ENCODE measurements at places on chromosomes 3 and 15.

DNA sequence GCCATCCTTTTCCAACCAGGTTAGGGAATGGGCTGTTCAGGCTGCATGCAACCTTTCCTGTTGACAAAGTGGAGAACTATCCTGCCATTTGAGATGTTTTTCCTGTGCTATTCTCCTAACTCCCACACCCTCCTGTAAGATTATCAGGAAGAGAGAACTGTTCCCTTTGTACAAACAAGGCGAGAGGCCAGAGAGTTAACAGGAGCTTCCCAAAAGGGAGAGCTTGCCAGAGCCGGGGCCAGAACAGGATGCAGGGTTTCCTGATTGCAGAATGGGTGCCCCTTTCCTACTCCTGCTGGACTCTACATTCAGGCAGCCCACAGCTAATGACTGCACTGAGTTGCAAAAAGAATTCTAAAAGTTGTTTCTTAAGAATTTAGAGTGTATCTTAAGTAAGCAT is 17.1 kb downstream of the PML start:
- DNase-seq = no peak

DNA sequence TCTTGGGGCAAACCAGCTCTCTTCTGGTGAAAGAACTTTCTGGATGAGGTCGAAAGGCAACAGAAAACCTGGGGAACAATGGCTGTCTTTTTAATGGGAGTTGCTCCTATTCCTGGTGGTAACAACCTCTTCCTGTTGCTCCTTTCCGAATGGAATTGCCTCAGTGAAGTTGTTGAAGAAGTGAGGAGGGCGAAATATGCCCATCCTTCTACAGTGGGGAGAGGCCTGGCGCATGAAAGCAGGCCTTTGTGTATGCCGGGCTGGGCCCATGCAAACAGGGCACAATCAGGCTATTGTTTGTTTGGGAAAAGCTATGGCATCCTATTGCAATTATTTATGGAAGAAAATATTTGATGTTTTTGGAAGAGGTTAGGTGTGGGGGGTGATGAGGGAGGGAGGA is 166.9 kb downstream of the IGF1R start:
- no peak for DNase-seq

DNA sequence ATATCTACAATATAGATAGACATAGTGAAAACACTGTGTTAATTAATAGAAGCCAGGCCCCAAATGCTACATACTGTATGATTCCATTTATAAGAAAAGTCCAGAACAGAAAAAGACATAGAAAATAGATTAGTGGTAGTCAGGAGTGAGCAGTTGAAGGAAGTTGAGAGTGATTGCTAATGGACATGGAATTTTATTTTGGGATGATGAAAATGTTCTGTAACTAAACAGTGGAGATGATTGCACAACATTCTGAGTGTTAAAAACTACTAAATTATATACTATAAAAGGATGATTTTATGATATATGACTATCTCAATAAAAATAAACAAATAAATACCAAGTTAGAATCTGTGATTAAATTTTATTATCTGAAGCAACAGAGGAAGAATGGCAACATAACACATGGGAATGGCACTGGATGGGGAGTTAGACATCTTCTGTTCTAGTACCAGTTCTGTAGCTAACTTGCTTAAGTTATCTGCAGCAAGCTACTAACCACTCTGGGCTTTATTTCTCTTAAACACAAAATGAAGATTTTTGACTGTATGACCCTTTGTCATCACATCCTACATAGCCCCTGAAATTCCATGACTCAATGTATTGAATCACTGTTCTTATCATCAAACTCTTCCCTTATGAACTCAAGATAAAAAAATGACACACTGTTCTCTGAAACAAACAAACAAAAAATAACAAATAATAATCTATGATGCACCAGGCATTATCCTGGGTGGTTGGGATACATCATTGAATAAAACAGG is 612.7 kb downstream of the TBL1XR1 start:
- DNase-seq = no peak

DNA sequence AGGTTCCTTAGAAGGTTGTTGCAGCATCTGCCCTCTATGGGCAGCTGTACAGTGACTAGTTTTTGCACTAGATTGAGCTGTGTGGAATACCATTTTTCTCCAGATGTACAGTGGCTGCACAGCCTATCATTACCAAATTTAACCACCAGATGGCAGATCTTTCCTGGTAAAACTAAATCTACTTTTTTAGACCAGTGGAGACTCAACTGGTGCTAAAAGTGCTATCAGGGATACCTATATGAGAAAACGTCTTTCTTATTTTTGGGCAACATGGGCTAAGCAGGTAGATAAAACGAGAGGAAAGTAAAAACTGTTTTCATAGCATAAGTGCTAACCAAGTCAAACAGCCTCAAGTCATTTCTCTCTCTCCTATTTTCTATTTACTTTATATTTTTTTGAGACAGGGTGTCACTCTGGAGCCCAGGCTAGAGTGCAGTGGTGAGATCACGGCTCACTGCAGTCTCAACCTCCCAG is 21.2 kb downstream of the IGSF10 start:
- no peak for DNase-seq

- no peak for DNase-seq
Observed at GRCh38 chr3:194446172-194446571, 40.6 kb downstream of the ATP13A3 start.

- DNase-seq = no peak
Observed at GRCh38 chr15:61050844-61051568, 178.1 kb downstream of the RORA start.

DNA sequence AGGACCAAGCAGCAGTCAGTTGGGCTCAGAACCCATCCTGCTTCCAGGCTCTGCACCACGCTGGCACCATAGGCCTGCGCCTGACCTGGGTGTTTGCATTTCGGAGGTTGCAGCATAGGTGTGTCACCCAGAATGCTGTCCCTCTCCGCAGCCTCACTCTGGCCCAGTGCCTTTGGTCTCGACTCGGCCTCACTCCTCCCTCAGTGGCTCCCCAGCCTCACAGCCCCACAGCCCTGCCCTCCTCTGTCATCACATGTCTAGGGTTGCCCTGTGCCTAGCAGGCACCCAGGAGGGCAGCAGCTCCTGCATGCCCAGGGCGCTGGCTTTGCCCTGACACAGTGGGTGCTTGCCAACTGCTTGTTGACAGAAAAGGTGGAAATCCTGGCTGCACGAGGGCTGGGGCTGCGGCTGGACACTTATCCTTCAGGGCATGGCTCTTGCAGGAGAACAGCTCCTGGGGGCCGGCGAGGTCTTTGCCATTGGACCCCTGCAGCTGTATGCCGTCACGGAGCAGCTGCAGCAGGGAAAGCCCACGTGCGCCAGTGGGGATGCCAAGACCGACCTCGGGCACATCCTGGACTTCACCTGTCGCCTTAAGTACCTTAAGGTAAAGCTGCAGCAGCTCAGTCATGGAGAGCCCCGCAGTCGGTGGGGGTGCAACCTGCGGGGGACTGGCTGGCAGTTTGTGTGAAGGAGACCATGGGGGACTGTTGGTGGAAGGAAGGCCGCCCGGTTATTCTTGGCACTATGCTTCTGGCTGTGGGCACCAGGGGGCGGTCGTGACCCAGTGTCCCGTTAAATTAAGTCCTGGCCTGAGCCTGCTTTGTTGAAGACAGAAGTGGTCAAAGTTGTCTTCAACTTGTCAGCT is 16.2 kb downstream of the NISCH start:
- no peak for DNase-seq

- DNase-seq = no peak
Observed at GRCh38 chr3:132721479-132722164, 587 bp downstream of the NPHP3 start.

DNA sequence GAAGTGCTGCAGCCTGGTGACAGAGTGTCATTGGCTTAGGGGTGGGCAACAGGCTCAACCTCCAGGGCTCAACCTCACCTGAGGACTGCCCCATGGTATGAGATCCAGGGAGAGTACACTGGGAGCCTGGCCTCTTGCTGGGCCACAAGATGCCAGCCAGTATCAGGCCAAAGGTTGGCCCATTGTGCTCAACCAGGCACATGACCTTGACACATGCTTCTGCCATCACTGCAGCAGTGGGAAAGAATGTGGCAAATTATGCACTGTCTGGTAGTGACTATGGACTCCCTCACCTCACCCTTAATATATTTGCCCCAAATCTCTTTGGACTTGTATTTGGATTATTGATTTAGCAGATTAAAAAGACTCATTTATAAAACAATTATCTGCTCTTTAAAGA is 233.9 kb upstream of the GOLGA6L4 start:
- no peak for DNase-seq

- no peak for DNase-seq
Observed at GRCh38 chr3:102741105-102741504, 306.3 kb downstream of the ZPLD1 start.

GRCh38 chr3:18650731-18651130 is 225.6 kb upstream of the SATB1 start:
- no peak for DNase-seq

DNA sequence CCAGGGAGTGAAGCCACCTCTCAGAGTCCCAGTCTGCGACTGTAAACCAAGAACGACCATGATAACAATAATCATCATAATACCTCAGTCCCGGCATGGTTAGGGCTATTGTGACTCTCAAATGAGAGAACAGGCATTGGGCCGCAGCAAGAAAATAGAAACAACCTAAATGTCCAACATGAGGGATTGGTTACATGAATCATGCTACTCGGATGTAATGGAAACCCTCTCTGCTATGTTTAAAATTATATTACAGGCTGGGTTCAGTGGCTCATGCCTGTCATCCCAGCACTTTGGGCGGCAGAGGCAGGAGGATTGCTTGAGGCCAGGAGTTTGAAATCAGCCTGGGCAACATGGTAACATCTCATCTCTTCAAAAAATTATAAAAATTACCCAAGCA is 2.8 kb downstream of the CPN2 start:
- DNase-seq = no peak

GRCh38 chr3:56053727-56054126 is 414.5 kb downstream of the ERC2 start:
- DNase-seq = no peak

- DNase-seq = no peak
Observed at GRCh38 chr3:171824824-171825221, 14.5 kb upstream of the PLD1 start.

GRCh38 chr15:90028376-90028944 is 27.3 kb downstream of the ZNF710 start:
- no peak for DNase-seq

DNA sequence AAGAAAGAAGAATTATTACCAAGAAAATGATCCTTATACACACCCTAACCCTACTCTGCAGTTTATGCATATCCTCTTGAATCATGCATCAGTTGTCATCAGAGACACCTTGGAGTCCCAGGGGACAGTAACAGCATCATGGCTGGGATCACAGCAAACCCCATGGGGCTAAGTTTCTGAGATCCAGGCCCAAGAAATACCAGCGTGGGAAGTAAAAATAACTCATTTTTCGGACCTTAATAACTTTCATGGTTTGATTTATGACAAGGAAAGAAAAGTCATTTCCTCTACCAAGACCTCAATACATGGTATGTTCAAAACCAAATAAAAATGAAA is 38.8 kb upstream of the B3GNT5 start:
- no peak for DNase-seq

DNA sequence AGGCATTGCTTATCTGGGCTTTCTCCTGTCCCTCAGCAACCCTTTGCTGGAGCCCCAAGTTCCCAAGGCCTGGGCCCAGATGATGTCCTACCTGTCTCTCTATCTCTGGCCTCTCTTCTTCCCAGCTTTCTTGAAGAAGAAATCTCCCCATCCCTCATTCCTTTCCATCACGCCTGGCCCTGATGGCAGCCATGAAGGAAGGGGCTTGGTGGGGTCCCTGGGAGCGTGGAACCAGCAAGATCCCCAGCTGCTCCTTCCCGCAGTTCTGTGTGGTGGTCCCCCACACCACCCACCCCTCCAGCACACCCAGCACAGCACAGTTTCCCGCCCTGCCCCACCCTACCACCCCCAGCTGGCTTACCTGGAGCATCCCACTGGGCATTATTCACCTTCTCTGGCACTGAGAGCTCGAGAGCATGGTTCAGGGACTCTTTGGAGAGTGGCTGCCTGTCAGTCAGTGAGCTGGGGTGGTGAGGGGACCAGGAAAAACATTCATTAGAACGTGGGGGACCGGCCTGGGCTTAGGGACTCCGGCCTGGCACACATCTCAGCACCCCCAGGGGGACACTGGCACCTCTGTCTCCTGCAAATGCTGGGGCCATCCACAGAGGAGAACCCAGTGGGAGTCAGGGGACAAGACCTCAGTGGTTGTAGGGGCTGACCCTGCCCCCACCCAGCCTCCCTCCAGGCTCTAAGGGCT is 26.6 kb downstream of the ACSBG1 start:
- DNase-seq = no peak

GRCh38 chr15:95180530-95180929 is 949.2 kb downstream of the MCTP2 start:
- no peak for DNase-seq

DNA sequence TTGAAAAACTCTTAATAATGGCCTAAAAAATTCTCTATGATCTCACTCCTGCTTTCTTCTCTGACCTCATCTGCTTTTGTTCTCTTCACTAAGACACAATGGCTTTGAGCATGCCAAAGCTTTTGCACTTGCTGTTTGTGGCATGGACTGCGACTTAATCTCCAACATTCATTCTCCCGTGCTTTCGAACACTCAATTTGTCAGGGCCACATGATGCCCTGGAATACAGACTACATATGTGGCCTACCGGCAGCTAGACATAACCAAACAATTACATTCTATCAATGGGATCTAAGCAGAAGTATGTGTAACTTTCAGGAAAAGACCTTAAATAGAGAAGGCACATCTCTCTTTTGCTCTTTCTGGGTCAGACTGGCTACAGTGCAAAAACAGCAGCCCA is 506.5 kb downstream of the MAGI1 start:
- no peak for DNase-seq

GRCh38 chr15:55348281-55348778 is 29.3 kb downstream of the PIGB start:
- DNase-seq = no peak

DNA sequence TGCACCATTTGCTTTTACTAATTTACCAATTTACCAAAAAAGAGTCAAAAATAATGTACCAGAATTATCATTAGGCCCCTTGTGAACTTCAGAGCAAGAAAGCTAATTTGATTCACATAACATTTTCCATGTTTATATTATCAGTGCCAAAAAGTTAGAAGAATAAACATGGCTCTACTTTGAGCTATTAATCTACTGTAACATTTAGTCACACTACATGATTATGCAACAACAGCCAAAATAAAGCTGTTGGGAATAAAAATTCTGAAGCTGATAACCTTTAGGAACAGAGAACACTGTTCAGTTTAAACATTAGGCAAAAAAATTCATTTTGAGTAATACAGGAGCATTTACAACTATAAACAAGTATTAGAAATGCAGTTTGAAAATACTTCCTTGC is 63.6 kb downstream of the PROS1 start:
- no peak for DNase-seq

DNA sequence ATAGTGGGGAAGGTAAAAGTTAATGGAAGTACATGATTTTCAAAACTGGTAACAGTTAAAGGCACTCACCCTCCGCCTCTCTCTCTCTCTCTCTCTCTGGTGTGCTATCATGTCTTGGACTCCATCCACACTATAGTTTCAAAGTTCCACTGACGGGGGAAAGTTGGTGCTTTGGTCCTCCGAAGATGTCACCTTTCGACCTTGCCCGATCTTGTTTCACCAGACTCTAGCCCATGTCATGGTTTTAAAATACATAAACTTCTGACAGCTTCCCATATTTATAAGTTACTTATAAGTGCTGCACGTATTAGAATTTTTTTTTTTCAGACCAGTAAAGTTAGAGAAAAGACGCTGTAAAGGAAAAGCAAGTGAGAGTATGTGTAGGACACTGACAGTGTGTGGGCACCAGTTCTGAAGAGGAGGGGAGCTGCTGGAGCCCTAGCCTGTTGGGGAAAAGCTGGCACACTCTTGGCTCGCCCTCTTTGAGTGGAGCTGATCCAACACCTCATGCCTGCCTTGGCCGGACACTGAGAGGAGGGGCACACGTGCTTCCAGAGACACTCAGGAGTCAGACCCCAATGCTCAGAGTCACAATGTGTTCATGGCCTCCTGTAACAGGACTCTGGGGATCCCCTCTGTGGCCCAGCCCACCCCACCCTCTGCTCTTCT is 200.5 kb upstream of the TPM1 start:
- no peak for DNase-seq
